A549 (cell line): ENCODE measurements at places on chromosomes 1 and 21.

- DNase-seq: no peak
These were observed 159.8 kb downstream of the PBX1 start for GRCh38 chr1:164718821-164719220.

DNA sequence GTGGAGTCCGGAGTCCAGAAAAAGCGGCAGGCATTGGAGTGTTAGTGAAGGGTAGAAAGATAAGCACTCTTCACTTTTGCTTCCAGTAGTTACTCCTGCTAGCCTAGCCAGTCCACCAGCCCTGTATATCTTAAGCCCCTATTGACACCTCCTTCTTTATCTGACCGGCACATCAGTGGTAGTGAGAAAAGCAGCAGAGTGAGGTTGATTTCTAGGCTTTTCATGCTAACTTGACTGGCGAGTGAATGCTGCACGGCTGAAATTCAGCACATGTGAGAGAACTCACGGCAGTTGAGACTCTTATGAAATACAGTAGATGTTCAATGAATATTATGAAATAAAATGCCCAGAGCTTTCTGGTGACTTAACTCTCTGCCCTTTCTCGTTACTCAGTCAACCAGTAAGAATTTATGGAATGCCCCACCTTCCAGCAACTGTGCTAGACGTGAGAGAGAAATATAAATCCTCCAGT is 128.2 kb downstream of the CACHD1 start:
- peak; percentile 4 for DNase-seq

GRCh38 chr1:108592030-108592759 is 32.3 kb downstream of the EEIG2 start:
- DNase-seq: no peak

- no peak for DNase-seq
These were observed 1.0 kb downstream of the ANGEL2 start for GRCh38 chr1:213014642-213015041.

DNA sequence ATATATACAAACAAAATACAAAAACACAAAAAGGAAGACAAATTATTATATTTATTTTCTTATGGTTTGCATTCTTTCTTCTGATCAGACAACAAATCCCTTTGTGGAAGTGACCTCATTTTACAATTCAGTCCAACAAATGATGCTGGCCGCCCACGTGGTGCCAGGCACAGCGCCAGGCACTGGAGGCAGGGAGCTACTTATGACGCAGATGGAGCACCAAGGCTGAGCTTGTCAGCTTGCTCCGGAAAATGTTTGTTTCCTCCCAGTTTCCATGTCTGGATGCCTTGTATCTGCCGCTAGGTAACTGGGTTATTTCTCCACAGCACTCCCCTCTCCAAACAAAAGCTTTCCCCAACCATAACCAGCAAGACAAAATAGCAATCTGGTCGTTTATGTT is 30.7 kb upstream of the CD34 start:
- DNase-seq: no peak

DNA sequence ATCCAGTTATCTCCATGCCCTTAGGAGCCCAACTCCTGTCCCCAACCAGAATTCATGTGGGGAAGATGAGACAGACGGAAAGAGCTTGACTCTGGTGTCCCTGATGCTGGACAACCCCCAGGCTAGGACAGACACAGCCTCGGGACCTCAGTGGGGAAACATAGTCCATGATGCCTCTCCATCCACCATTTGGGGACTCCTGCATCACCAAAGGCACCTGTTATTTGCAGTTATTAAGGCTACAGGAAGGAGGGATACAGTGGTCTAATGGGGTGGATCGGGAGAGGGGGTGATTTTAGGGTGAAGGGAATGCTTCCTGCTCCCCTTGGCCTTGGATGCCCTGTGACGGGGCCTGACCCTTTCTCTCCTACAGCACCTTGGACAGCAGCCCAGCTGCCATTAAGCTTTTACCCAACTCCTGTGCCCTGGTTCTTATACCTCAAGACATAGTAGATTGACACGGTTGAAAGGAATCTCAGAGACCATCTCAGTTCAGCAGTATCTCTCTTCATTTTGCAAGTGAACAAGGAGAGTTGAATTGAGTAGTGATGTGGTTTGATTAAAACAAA is 111.6 kb downstream of the MATN1 start:
- no peak for DNase-seq

DNA sequence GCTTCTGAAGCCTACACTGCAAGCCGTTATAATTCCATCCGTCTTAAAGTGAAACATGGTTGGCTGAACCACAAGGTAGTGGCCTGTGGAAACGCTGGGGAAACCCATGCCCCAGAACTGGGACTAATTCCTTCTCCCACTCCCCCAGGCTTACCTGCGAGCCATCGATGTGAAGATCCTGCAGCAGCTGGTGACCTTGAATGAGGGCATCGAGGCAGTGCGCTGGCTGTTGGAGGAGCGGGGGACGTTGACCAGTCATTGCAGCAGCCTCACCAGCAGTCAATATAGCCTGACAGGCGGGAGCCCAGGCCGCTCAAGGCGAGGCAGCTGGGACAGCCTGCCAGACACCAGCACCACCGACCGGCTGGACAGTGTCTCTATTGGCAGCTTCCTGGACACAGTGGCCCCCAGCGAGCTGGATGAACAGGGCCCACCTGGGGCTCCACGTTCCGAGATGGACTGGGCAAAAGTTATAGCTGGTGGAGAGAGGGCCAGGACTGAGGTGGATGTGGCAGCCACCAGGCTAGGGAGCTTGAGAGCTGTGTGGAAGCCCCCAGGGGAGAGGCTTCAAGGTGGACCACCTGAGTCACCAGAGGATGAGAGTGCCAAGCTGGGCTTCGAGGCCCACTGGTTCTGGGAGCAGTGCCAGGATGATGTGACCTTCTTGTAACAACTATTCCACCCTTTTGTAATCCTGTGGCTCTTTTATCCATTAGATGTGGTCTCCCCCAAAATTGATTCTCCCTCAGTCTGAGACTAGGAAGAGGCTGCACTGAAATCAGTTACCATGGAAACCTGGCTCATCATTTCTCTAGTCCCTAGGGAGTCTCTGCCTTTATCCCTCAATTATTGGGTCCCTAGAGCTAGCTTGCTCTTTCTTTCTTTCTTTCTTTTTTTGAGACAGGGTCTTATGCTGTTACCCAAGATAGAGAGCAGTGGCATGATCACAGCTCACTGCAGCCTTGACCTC is 16.7 kb downstream of the LURAP1 start:
- no peak for DNase-seq

DNA sequence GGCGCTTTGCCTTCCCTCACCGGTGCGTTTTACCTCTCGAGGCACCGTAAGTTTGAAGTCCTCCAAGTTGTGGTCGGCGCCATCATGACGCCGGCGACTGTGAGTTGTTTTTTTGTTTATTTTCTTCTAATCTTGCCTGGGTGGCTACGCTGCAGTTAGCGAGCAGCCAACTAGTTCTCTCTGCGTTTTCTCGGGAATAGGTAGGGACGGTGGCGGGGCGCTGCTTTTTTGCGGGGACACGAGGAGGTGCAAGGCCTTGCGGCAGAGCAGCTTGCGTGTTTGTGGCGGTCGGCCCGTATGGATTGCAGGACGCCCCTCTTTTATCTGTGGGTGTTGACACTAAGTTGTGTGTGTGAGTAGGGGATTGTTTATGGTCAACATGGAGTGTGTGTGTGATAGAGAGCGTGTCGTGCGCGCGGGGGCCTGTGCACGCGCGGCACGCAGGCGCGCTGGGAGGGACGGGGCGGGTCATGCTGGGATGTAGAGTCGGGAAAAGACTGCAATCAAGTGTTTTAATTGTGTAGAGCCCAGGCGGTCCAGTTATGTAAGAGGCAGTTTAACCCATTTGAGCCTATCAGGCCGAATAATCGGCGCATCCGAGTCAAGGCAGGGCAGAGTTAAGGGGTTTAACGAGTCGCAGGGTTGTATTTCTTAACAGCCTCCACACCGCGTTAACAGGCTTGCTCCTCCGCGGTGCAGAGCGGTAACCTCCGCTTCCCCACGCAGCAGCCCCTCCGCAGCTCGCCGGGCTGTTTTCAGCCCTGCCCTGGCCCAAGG is 1.2 kb upstream of the NEGR1 start:
- DNase-seq: no peak
